NCI-H2029 (cell line): ENCODE measurements at places on chromosomes 11 and 22.

DNA sequence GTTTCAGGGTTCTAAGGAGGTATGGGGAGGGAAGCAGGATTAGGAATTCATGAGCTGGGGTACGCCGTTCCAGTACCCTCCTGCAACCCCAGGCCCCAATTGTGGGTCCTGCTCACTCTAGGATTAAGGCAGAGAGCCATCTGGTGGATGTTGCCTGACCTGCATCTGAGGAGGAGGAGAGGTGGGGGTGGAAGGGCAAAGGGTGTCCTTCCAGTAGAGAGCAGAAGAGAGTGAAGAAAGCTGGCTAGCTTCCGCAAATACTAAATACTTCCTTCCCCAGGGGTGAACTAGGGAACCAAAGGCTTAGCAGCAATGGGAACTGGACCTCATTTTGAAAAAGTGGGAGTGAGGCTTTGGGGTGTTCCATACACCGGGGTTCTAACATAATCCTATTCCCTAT lies 10.6 kb downstream of the LRRC51 start:
- DNase-seq, result peak; percentile 42

DNA sequence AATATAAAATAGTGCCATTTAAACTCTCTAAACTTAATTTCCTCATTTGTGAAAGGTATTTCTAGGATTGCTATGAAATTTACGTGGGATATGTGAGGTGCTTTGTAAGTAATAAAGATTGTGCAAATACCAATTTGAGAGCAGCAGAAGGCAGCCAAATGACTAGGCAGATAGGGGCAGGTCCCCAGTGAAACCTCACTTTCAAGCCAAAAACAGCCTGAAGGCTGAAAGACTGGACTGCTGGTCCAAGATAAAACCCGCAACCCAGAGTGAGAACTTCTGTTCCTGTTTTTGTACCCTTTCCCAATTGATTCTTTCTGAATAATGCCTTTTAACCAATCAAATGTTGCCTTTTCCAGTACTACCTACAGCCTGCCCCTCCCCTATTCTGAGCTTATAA lies 7.2 kb downstream of the DTX4 start:
- no peak for DNase-seq

DNA sequence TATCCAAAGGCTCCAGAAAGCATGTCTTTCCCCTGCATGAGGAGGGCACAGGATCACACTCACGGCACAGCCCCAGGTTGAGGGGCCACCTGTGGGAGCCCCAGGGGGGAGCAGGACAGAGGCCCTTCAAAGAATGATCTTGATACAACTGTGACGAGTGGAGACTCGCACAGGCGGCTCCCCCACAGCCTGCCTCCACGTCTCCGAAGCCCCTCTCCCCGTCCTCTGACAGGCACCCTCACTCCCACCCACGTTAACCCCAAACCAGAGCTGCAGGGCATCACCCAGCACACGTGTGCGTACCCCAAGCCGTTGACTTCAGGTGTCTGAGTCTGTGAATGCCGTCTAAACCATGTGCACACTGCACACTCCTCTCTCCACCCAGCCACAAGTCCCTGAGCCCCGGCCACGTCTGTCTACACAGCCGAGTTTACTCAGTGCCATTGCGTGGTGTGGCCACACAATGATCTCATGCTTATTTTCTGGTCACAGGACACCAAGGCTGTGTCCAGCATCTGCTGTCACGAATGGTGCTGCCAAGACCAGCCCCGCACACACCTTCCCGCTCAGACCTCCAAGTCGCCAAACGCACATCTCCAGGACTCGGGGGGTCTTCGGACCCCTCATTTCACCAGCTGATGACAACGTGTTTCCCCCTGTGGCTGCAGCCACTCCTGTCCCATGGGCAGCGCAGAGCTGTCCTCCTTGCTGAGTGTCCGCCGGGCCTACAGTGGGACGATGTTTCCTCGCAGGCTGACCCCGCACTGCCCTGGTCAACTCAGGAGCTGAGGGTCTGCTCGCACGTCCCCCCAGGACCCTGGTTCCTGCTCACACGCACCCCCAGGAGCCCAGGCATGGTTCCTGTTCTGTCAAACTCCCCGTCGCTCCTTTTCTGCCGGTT lies 251.2 kb downstream of the BRD1 start:
- DNase-seq, result no peak

DNA sequence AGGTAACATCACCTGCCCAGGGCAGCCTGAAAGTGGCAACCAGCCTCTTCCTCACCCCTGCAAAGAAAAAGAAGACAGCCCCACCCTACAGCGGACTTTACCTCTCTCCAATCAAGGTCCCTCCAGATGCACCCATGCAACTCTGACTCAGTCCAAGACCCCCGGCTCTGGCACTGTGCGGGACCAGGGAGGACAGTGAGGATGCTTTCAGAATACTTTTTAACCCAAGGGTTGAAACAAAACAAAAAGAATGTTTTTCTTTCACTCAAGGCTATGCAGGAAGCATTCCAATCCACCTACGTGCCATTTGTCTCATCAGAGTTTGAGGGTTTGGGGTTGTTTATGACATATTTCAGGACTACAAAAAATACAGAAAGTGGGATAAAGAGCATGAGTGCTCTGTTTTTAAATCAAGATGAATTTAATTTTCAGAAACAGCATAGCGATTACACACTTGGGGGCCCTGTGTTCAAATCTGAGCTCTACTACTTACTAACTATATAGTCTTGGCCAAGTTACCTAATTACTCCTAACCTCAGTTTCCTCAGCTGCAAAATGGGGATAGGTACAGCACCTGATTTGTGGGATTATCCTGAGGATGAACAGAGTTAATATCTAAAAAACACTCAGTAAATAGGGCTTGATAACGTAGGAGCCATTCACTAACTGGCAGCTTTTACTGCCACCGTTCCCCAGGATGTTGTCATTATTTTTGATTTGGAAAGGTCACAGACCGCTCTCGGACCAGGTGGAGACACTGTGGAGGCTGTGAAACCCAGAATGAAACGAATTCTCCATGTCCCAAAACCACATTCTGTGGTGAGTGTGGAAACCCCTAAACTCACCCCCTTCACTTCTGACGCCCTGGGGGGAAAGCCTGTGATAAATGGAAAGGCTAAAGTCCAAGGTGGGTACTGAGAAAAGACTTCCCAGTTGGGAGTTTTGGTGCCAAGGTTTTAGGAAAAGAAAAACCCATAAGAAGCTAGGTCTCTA lies 5.6 kb downstream of the PLAAT3 start:
- DNase-seq, result no peak

DNA sequence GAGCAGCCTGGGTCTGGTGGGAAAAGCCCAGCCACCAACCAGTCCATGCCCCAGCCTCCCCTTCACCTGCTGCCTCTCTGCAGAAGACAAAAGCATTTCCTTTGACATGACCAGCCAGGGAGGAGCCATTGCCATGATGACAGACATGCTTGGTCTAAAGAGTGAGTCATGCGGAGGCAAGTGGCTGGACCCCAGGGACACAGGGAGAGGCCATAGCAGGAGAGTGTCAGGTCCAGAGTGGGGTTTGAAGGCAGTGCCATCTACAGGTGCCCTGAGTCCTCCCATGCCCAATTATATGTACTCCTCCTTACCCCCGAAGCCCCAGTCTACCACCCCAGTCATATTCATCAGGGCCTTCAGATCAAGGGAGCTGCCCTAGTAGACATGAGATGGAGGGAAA lies 67.4 kb downstream of the SCN3B start:
- DNase-seq, result no peak

DNA sequence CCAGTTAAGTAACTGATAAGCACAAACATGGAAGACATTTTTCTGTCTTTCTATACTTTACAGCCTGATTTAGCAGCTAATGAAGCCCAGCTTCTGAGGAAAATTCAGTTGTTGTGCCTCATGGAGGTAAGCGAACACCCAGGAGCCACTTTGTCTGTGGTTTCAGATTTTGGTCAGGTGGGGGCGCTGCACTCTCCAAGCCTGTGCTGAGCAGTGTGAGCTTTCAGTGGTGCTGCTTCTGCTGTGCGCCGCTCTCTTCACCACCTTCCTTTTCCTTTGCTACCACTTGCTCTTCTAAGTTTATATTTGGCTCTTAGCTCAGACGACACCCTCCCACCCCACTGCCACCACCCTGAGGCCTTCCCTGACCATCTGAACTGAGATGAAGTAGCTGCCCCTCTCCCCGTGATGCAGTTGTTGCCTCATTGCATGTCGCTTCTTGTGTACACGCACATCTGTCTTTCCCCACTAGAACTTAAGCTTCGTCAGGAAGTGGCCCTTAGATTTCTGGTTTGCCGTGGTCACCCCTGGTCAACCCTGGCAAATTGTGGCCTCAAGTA lies 14.0 kb downstream of the PSMD13 start:
- DNase-seq, result no peak

DNA sequence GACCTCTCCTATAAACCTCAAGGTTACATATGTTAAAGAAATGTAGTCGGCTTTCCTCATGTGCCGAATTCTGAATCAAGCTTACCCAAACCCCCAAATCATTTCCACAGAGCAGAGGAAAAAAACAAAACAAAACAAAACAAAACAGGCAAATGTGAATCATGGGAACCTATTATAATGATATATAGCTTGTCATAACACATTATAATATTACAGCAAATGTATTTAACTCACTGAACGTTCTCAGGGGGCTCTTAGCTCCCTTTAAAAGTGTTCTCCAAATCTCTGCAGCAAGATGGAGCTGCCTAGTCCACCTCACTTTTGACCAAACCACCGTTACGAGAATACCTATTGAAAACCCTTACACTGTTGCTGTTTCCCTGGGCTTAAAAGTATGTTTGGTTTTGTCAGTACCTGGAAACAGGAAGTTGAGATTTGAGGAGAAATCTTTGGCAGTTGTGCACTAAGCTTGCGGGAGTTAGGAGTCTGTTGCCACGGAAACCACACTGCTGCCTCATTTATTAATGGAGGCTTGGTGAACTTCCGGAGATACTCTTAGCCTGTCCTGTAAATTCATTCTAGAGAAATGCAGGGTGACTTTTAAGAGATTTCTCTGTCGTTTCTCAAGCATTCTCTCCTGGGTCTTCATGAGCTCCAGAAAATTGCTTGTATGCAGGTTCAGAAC lies 167.0 kb upstream of the RASSF10 start:
- DNase-seq, result peak; percentile 69

- DNase-seq, result no peak
Measured at GRCh38 chr11:95500466-95500865, 269.5 kb upstream of the SESN3 start.

DNA sequence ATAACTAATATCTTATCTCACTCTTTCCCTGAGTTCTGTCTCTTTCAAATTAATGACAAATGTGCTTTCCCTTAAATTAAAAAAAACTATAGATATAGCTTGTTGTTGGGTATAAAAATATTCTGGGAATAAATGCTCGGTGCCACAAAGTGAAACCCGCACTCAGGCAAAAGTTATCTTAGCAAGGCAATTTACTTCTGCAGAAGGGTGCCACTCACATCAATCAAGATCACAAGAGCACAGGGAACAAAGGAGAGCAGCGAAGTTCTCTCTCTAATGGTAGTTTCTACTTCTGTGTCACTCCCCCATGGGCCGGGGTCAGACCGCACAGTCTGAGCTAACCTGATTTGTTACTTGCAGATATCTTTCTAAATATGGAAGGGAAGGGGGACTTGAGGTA lies 4.7 kb upstream of the OR52N2 start:
- DNase-seq, result no peak

GRCh38 chr11:64094463-64095260 lies 58.9 kb downstream of the FLRT1 start:
- no peak for DNase-seq

- peak; percentile 91 for DNase-seq
Measured at GRCh38 chr11:92830377-92831155, 138.9 kb upstream of the MTNR1B start.

- DNase-seq, result no peak
Measured at GRCh38 chr11:15594607-15595006, 479.9 kb downstream of the INSC start.

- DNase-seq, result no peak
Measured at GRCh38 chr11:78752494-78752893, 177.8 kb upstream of the NARS2 start.

- DNase-seq, result no peak
Measured at GRCh38 chr11:113942256-113942655, 32.7 kb upstream of the HTR3A start.

DNA sequence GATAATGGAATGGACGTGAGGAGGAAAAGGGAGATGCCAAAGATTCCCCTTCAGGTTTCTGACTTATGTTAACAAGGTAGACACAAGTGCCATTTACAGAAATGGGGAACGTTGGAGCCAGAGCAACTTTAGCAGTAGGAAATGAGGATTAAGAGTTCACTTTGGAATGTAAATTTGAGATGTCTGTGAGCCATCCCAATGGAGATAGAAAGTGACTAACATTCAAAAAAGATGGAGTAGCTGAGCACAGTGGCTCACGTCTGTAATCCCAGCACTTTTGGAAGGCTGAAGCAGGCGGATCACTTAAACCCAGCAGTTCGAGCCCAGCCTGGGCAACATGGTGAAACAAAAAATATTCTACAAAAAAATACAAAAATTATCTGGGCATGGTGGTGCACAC lies 19.9 kb downstream of the MRTFA start:
- no peak for DNase-seq

DNA sequence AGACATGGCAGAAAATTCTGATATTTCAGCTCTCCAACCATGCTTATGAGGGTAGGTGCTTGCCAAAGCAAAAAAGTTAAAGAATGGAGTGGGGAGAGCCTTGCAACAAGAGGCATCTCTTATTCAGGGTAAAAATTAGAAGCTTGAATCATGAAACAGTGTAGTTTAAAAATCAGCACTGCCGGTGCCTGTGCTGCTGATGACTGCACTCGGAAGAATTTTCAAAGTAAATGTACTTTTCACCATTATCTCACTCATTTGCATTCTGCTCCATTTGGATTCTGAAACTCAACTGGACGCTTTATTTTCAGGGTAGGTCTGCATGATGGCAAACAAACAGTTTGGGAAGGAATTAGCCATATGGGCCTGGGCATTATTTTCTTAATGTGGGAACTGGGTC lies 126.3 kb downstream of the KIRREL3 start:
- no peak for DNase-seq
